CD4-positive, alpha-beta T cell treated with Interleukin-2 at 100 ng/mL for 4 hours (primary cell): ENCODE measurements at places on chromosomes 5 and 9.

DNA sequence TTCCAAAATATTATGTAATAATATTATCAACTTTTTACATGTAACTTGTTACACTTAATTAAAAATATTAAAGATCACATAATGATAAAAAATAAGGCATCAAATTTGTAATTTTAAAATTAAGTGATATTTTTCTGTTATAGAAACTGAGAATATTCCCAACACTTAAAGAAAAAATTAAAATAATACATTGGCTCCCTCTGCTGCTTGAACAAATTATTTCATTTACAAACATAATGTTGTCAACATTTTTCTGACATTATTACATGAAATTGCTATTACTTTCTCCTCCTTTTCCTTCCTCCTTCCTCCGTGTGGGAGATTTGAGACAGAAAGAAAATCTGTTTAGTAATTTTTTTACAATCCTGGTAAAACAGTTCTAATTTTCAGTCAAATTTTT is 42.3 kb downstream of the RNF180 start:
- DNase-seq = no peak

GRCh38 chr5:89706731-89707130 is 702.8 kb downstream of the CETN3 start:
- no peak for DNase-seq

- DNase-seq = no peak
Observed at GRCh38 chr5:118862596-118862995, 125.8 kb downstream of the DTWD2 start.

DNA sequence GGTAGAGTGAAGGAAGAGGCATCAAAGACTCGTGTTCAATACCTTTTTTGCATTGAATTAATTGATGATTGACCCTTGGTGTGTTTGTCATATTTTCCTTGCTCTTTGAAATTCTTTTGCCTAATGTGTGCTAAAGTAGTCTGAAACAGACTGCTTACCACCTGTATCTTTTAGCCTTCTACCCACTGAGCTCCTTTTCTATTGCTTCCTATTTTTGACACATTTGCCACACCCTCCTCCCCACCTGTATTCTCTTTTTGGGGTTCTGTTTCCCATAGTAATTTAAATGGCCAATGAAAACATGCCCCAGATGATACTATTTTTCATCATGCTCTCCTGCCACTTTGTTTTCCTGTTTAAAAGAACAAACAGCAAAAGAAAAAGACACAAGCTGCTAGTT is 78.5 kb downstream of the ZCCHC7 start:
- DNase-seq = no peak

DNA sequence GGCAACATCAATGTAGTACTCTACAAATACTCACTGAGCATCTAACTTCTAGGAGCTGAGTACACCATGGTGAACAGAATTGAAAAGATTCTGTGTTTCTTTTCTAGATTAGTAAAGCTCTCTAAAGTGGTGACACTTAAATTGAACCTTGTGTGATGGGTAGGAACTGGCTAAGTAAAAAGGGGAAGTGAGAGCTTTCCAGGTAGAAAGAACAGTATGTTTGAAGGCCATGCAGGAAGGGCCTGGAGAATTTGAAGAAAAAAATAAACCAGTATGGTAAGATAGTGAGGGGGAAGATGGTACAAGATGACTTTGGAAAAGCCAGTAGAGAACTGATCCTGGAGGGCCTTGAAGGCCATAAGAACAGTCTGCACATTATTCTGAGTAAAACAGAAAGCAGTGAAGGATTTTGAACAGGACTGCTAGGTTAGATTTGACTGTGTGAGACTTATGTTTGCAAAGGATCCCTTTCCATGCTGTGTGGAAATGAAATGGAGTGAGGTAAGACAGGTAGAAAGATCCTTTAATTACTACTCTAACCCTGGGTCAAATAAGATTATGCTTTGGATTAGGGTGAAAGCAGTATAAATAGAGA is 46.7 kb upstream of the UBQLN1 start:
- DNase-seq = no peak

DNA sequence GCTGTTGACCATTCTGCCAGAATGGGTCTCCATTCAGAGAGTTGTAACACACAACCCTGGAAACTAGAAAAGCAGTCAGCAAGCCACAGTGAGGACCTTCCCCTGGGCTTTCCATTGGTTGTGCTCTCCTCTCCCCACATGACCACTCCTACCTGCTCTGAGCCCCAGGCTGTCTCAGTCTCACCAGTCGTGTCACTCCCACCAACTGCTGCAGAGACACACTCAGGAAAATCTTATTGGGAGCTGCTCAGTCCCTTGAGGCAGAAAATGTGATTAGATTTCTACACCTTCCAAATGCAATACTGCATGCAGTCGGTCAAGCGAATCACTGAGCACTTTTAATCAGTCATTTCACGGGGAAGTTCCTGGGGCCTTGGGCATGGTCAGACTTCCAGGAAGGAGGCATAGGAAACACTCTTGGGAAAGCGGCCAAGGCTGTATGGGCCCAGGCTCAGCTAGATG is 284.2 kb upstream of the NMUR2 start:
- DNase-seq = no peak

GRCh38 chr5:90888511-90889324 is 330.1 kb downstream of the ADGRV1 start:
- no peak for DNase-seq

- no peak for DNase-seq
Observed at GRCh38 chr9:114314881-114315722, 7.8 kb upstream of the ORM1 start.

DNA sequence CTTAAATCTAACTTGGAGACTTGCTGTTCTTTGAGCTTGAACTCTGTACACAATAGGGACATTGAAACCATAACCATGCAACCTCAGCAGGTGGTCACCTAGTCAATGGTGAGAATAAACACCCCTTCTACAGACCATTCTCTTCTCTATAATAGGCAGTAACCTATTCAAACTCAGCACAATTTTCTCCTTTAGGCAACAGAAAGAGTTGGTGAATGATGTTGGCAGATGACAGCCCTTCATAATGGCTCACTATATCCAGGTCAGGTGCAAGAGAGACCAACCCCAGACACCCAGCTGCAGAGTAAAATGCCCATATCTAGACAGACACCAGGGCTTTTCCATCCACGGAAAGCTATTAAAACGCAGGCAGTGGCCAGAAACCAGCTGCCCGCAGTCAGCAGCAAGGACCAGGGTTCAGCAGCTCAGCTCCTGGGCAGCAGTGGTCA is 106.7 kb downstream of the SERINC5 start:
- DNase-seq = no peak

DNA sequence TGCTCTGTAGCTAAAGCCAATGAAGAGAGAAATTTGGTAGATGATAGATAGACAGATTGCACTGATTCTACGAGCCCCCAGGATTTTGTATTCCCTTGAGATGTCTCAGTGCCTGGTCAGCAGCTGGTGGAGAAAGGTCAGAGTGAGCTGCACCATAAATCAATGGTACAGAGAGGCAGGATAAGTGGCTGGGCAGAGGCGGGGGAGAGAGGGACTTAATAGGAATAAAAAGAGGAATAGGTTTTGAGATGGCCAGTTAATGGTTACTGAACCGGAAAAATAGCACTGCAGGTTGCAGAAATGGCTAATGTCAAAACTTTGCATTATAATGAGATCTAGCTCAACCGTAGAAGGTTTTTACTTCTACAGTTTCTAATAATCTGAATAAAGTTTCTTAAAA is 47.9 kb upstream of the SLC12A2 start:
- DNase-seq = no peak

GRCh38 chr5:174482607-174483024 is 241.8 kb upstream of the MSX2 start:
- DNase-seq = no peak

DNA sequence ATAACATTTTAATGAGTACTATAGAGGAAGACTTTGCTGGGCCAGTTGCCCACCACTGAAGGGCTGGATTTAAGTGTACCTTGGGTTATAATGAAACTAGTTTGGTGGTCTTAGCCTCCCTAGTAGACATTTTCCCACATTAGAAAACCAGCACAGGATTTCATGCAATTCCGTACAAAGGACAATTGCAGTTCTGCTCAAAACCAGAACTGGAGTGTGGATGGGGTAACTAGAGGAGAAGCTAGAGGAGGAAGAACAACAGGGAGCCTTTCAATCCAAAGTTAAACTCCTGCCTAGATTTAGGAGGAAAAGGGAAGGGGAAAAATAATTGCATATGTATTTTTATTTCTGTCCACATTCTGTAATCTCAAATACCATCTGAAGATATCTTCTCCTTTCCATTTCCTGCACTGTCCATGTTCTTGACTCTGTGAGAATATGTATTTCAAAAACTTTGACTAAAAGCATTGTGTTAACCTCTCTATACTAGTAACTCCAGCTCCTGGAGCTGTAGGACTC is 97.5 kb upstream of the SSBP2 start:
- no peak for DNase-seq

- no peak for DNase-seq
Observed at GRCh38 chr9:32072570-32072969, 311.9 kb upstream of the ACO1 start.

GRCh38 chr9:4700091-4700490 is 20.7 kb downstream of the CDC37L1 start:
- no peak for DNase-seq

DNA sequence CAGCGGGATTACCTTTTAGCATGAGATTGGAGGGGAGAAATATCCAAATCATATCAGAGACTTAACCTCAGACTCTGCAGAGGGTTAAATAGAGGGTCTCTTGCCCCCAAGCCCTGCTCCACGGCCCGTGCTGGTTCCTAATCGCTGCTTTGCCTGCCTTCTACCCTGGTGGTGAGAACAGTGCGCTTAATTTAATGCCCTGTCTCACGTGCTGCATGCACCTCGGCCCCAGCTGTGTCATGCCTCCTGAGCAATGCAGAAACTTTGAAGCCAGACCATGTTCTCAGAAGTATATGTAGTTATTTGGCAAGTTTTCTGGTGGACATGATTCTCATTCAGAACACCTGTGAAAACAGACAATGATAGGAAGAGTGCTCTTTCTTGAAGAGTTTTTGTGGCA is 1.4 kb downstream of the OTULIN start:
- peak; percentile 72 for DNase-seq

DNA sequence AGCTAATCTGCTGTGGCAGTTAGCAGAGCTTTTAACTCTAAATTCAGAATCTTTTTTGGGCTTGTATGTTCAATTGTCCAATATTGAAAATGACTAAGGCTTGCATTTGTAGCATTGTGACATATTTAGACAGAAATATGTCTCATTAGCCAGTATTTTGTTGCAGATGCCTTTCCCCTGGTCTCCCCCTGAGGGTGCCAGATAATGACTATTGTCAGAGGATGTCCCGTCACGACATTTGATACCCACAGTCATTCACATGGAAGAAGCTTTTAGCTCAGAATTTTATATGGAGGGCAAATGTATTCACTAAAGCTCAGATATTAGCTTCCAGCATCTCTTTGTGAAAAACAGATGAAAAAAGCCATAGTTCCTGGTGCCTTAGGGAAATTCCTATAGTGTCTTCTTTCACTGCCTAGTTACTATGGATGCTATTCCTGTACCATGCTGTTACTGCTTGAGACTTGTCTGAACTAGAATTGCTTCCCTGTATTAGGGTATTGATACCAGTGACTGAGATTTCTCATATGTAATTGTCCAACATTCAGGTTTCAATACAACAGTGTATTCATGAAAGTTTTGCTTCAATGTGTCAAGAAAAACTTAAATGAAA is 96.2 kb downstream of the CCDC192 start:
- DNase-seq = no peak

DNA sequence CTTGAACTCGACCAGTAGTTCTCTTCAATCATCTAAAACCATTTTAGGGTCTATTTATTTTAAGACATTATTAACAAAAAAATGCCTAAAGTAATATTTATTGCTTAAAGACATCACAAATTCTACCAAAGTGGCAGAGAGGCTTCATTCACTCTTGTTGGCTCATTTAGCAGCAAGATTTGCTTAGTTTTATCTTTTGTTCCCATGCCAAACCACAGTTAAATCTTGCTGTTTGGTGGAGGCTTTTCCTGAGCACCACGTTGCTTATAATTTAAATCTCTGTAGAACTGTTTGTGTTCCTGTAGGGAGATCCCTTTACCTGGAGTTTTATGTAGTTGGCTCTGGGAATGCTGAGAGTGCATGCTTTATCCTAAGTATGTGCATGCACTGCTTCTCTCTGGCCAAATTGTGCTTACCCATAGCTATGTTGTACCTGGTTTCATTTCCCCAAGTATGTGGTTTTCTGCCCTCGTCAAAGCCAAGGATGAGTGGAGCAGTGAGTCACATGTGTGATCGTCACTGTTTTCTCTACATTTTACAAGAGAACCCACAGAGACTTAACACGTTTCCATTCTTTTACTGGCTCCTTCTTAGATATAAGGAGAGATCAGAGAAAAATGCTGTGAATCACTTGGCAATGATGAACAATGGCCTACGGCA is 42.1 kb upstream of the MAST4 start:
- no peak for DNase-seq

DNA sequence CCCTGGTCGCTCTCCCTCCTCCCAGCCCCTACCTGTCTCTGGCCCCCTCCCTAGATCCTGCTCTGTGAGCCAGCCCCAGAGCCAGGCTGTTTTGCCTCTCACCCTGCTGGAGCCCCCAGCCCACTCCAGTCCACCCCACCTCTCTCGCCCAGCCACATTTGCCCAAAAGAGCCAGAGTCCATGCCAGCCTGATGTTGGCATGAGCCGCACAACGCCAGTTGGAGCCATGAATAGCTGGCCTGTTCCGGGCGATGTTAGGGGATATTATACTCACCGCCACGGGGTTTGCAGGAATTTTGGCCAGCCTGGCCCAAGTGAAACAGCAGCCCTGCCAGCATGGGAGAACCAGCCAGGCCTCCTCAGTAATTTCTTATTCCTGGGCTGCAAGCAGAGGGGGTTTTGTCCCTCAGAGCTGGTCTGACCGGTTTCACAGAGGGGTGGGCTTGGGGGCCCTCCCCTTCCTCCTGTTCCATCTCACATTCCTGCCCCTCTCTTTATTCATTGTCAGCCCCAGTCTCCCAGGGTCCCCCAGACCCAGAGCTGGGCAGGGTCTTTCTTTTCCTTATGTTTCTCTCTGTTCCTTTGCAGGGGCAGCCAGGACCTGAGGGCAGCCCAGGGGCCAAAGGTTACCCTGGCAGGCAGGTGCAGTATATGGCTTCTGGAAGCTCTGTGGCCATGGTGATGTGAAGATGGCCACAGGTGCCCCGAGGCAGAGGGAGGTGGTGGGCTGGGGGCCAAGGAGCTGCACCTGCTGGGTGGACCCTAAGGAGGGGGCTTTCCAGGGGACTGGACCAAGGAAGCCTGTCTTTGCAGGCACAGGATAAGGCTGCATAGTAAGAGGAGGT is 50.1 kb downstream of the COL27A1 start:
- no peak for DNase-seq

- DNase-seq = no peak
Observed at GRCh38 chr5:169116961-169117461, 183.9 kb downstream of the SLIT3 start.

DNA sequence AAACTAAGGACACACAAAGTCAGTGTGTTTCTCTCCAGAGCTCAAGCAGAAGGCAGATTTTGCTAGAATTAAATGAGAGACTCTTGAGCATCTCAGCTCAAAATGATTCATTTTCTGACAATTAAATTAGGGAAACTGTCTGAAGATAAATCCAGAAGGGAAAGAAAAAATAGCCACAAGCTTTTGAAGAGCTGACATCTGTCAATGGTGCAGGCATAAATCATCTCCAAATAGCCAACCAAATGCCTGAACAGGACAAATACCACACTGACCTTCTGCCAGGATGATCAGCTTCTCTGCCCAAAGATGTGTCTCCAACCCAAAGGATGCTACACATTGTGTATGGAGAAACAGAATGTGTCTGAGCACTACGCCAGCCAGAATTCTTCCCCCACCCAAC is 199.3 kb downstream of the CTNND2 start:
- DNase-seq = no peak
